ENCODE measurements at places on chromosomes 7 and 10. TPM values are rescaled to one million over a fixed set of nuclear protein-coding genes. Genes with fewer than 3 reads are reported as not detected.

The KCNK18 gene
- total RNA-seq: not detected

The DDC gene
- total RNA-seq: not detected

The GLI3 gene
- total RNA-seq: 4.1 TPM

The MMD2 gene
- not detected for total RNA-seq

The EZH2 gene
- total RNA-seq: 2.3 TPM

The MRLN gene
- total RNA-seq: not detected

The CPXM2 gene
- 114 TPM for total RNA-seq

The NPC1L1 gene
- 0.07 TPM for total RNA-seq

The CYP2C18 gene
- total RNA-seq: not detected

The CDC14C gene
- total RNA-seq: not detected

The AGAP4 gene
- 3.2 TPM for total RNA-seq
